Activated CD4-positive, alpha-beta T cell treated with anti-CD3 and anti-CD28 coated beads, Interleukin-2, amount 10 ng/mL, durations not matched to agents 7 days and 5 days (primary cell): ENCODE measurements at places on chromosomes 3 and 15.

DNA sequence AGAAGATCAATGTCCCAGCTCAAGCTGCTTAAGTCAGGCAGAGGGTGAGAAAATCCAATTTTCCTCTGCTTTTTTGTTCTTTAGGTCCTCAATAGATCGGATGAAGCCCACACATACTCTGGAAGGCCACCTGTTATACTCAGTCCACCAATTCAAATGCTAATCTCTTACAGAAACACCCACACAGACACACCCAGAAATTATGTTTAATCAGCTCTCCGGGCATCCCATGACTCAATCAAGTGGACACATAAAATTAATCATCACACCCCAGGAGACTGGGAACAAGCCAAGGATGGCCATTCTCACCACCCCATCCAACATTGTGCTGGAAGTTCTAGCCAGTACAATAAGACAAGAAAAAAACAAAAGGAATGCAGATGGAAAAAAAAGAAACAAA, 67.8 kb upstream of the SLC24A5 start:
- DNase-seq, result no peak

DNA sequence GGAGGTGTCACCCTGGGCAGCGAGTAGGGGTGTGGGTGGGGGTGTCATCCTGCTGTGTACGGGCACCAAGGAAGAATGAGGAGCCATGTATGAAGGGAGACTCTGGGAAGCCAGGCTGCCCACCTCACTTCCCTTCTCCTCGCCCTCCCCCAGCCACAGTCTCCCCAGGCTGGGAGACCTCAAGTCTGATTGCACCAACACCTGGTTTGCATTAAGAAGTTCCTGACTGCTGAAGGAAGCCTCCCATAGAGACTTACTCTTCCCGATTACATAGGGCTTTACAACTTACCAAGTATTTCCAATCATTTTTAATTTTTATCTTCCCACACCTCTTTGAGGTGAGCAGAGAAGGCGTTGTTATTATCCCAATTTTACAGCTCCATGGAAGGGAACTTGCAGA, 29.5 kb upstream of the SMAD3 start:
- no peak for DNase-seq

- peak; percentile 20 for DNase-seq
These were observed 1.5 kb downstream of the IGF2BP2 start for GRCh38 chr3:185823078-185824044.

GRCh38 chr15:26864664-26865191, 2.1 kb upstream of the GABRA5 start:
- DNase-seq, result no peak

DNA sequence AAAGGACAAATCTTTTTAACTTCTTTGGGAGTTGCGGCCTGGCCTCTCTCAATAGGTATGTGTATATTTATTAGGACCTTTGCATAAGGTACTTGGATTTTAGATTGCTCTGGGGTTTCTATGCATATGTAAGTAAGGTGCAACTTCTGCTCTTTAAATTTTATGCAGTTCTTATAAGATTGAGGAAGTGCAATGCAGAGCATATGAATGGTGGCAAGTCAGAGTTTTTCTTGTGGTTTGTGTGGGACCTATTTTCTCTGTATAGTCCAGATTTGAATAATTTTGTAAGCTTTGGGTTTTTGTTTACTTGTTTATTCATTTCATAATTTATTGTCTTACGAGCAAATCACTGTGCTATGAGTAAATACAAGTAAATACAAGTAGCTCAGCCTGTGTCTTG, 101.5 kb downstream of the ATG7 start:
- DNase-seq, result no peak

- DNase-seq, result peak; percentile 73
These were observed 333.0 kb upstream of the SATB1 start for GRCh38 chr3:18758047-18758704.

DNA sequence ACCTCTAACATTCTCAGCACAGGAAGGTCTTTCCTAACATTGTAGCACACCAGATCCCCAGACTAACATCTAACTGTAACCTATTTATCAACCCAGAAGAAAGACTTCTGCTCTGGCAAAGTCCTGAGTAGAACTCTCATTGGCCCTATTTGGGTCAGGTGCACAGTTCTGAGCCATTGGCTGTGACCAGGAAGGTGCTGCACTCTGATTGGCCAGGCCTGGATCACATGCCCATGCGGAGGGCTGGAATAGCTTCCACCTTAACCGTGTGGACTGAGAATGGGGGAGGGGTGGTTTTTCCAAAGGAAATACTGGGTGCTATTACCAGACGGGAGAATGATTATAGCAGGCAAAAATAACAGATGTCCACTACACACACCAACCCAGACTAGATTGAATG, 11.5 kb downstream of the FEZF2 start:
- DNase-seq, result no peak

- no peak for DNase-seq
These were observed 49.5 kb downstream of the FBN1 start for GRCh38 chr15:48595981-48596380.

- no peak for DNase-seq
These were observed 72.7 kb upstream of the ABI3BP start for GRCh38 chr3:101065962-101066361.

DNA sequence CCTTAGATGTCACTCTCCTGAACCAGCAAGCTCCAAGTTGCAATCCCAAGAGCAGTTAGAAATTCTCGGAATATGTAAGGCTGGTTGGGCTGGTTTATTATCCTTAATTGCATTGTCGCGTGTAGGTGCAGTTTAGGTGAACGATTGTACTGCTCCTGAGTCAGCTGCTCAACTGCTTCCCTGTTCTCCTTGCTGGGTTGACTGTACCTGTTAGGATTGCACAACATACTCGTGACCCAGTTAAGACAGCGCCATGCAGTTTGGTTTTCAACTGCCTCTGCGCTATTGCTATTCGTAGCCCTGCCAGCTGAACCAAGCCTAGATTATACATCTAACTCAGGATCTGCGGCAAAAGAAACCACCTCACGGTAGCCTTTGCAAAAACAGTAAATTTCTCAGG, 41.0 kb downstream of the BCL2L10 start:
- DNase-seq, result no peak

GRCh38 chr3:106485802-106486201, 617.0 kb upstream of the CBLB start:
- no peak for DNase-seq

GRCh38 chr15:100809151-100809550, 70.5 kb upstream of the ALDH1A3 start:
- no peak for DNase-seq

GRCh38 chr3:61876797-61877196, 315.4 kb downstream of the PTPRG start:
- no peak for DNase-seq

DNA sequence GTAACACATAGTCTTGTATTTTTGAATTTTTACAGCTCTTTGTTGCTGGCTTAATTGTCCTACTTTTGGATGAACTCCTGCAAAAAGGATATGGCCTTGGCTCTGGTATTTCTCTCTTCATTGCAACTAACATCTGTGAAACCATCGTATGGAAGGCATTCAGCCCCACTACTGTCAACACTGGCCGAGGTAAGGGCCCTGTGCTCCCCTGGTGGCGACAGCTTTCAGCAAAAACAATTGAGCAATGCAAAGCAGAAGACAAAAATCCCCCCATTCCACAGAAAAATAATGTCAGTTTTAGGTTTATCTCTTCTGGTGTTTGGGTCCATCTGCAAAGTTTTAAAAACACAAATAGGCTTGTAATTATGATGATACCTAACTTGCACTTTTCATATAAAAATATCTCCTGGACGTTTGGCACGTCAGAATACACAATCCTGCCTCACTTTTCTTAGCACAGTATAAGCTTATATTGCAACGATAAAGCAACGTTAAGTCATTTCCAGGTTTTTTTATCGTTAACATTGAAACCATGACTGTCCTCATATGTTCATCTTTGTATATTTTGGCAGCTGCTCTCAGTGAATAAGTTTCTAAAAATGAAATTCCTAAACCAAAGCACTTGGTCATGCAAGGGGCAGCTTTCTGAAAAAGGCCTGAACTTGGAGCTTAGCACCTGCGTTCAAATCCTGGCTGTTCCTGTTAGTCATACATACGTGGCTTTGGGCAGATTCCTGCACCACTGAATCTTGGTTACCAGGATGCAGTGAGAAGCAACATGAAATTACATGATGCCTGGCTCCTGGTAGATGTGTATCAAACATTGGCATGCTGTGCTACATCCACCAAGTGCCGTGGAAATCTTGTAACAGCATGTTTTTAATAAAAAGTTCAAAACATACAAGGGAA, 8.5 kb downstream of the SEC61A1 start:
- no peak for DNase-seq

DNA sequence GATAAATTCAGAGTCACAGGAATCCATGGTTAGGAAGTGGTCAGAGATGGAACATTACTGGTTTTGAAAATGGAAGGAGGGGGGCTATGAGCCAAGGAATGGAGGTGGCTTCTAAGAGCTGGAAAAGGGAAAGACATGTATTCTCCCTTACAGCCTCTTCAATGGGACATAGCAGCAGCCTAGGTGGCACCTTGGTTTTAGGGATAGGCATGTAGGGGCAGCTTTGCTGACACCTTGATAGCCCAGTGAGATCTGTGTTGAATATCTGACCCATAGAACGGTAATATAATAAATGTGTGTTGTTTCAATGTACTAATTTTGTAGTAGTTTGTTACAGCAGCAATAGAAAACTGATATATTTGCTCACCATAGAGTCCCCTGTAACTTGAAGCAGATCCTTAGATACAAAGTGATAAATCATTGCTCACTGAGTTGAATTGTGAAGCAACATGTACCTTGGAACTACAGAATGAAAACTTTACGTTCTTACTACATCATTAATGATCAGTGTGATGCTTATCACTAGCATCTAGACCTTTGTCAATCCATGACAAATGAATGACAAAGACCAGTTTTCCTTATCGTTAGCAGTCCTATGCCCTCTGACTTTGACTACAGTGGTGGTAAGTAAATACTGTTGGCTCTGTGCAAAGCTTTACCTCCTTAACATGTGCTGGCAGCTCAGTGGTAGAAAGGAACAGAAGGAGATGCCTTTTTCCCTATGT, 53.8 kb downstream of the TMEM45A start:
- no peak for DNase-seq

GRCh38 chr3:42266085-42266484, at the start of gene CCK:
Gene CCK (minus strand): TSS chr3:42266185. CDS start chr3:42263630, 2,555 bp downstream.
- no peak for DNase-seq

GRCh38 chr3:130661140-130661891, 85.3 kb downstream of the PIK3R4 start:
- DNase-seq, result no peak

DNA sequence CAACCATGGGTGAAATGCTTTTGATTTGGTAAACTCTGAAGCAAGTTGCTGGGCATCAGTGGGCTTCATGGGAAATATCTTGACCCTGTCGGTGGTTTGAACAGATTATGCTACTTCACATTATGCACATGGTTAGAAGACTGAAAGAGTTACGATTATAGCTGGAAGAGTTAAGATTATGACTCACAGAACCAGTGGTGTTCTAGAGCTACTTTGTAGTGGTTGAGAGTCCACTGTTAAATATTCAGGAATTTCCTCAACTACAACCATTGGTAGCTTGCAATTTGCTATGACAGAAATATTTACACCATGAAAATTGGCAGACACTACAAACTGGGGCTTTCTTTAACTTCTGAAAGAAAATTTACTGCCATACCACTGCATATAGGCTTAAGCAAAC, 99.3 kb downstream of the GADL1 start:
- no peak for DNase-seq

GRCh38 chr3:100396967-100397366, 3.9 kb downstream of the TOMM70 start:
- no peak for DNase-seq

GRCh38 chr3:14889205-14889604, 58.2 kb upstream of the NR2C2 start:
- no peak for DNase-seq

DNA sequence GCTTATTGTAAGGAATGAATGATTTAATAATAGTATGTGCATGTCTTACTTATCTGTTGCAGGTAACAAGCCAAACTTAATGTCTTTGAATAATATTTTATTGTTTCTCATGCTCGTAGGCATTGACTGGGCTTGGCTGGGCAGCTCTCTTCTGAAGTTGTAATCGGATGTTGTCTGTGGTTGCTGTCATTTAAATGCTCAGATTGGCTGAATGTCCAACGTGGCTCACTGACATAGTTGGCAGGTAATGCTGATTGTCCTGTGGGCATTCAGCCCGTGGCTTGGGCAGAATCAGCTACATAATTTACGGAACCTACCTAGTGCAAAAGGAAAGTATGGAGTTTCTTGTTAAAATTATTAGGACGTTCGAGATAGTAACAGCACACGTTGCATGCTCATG, 297.4 kb upstream of the GBE1 start:
- no peak for DNase-seq

DNA sequence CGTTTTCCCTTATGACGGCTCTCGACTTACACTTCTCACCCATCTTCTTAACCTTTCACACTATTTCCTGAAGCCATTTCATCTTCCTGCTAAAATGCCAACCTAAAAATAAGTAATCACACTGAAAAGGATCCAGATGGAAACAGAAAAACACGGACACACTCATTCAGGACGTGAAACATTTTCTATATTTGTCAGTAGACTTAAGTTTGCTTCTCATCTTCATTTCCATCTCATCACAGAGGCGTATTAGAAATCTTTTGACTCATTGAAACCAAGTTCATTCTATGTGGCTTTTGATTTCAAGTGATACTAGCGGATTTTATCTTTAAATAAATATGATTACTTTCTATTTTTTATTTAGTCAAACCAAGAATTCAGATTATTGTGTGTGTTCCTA, 27.4 kb upstream of the DLG1 start:
- no peak for DNase-seq

- no peak for DNase-seq
These were observed 9.1 kb upstream of the CAMP start for GRCh38 chr3:48214225-48214624.

DNA sequence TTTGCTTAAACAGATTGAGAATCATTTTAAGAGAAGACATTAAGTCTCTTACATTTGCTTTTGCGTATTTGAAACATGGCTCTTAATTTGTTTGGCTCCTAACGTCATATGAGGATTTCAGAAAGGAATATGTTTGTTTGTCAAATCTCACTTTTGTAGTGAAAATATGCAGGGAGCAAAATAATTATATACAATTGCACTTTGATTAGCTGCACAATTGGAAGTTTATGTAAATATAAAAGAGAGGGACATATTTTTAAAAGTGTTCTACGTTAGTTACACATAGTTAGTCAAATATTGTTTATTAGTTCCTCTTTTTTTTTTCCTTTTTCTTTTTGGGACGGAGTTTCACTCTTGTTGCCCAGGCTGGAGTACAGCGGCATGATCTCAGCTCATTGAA, 42.7 kb upstream of the GOLIM4 start:
- no peak for DNase-seq

GRCh38 chr3:107928084-107928445, 162.8 kb downstream of the CD47 start:
- peak; percentile 16 for DNase-seq

GRCh38 chr3:24006-24405, 172.6 kb upstream of the CHL1 start:
- DNase-seq, result no peak

GRCh38 chr3:151230646-151231045, 27.6 kb upstream of the GPR171 start:
- peak; percentile 21 for DNase-seq
